ENCODE measurements at places on chromosomes 4 and X. TPM values are rescaled to one million over a fixed set of nuclear protein-coding genes. Genes with fewer than 3 reads are reported as not detected.

GRCh38 chr4:83510442-83510841, 25.5 kb upstream of the GPAT3 start:
- DNase-seq: no peak

- no peak for DNase-seq
Measured at GRCh38 chrX:68915778-68916177, 87.0 kb downstream of the EFNB1 start.

The IQSEC2 gene
- 22.3 TPM for total RNA-seq

- DNase-seq: no peak
Measured at GRCh38 chr4:123984886-123985285, 588.3 kb downstream of the SPRY1 start.

The RNF175 gene
- not detected for total RNA-seq

The DOK7 gene
- total RNA-seq: 8.0 TPM

DNA sequence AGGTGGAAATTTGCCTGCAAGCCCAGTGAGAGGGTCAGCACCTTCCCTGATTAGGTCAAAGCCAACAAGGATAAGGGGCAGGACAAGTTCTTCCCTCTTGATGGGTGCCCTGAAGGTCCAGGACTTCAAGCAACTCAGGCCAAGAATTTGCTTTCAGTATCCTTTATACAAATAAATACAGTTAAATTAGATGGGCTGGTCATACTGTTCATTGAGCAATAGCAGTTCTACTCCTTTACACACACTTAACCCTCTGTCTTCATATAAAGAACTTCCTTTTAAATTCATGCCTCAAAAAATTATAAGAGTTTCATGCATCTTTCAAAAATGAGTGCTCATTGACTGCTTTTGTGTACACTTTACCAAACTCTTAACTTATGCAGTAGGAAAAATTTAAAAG, 392.0 kb downstream of the SPRY1 start:
- DNase-seq: no peak

GRCh38 chrX:119763836-119764387, 5.5 kb downstream of the SOWAHD start:
- no peak for DNase-seq

- DNase-seq: no peak
Measured at GRCh38 chr4:83305187-83305586, 20.6 kb upstream of the COQ2 start.

DNA sequence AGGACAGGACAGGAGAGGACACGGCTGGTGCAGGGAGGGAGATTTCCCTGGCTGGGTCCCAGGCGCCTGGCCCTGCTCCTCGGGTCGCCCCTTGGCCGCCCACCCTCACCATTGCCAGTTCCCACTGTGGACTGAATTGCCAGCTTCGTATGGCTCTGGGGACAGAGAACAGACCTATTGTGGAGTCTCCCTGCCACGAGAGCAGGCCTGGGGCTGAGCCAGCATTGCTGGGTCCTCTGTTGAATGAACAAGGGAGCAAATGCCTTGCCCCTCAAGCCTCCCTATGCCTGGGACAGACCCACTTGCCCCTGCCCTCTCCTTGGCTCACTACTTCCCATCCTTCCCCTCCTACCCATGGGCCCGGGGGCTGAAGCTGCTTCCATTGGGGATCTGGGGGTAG, 4.3 kb downstream of the PLXNA3 start:
- no peak for DNase-seq

The EGFL6 gene
- 6.4 TPM for total RNA-seq

The TMPRSS11A gene
- total RNA-seq: 0.73 TPM

The COX7B2 gene
- total RNA-seq: not detected

DNA sequence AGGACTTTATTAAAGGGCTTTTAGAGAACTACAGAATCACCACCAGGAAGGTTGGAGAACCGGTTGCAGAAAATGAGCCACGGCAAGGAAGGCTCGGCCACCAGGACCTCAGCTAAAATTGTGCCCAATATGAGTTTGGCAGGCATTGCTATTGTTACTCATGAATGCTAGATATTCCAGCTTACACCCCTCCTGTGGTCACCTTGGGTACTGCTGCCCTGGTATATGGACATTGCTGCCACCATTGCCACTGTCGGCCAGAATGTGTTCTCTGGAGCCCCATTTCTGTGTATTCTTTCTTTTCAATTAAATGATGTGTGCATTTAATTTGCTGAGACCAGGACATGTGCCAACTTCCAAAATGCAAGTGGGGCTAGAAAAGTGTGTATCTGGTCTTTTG, 626.7 kb upstream of the BOD1L1 start:
- DNase-seq: peak; percentile 27

DNA sequence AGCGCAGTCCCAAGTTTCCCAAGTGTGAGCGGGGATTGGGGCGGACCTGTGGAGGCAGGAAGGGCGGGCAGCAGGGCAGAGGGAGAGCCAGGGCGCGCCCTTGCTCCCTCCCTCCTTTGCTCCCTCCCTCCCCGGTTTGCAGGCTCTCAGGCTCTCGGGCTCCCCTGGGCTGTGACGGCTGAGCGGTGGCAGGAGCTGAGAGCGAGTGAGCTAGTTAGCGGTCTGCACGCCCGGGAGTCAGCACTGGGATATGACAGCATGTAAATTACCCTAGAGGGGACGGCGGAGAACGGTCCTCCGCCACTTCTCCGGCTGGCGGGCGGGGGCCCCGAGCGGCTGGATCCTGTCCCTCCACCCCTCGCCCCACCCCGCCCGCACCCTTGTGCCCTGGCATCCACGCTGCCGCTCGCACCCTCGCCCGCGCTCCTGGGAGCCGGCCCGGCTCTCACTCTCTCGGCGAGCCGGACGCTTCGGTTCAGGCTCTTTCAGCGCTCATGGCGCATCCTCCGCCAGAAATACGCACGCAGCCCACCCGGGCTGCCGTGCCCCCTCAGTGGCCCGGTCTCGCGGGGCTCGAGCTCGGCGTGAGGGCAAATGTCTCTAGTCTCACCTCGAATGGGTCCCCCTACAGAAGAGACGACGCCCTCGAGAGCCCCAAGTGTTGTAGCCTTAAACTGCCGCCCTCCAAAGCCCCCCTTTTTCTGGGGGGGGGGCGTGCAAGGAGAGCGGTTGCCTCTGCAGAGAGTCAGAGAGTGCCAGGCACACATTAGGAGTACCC, at the start of gene TSC22D3:
TSC22D3 (minus strand) TSS at position 54 of the 778 bp plus-strand sequence. CDS start 368 bp downstream, outside the sequence.
- DNase-seq: peak; percentile 90

DNA sequence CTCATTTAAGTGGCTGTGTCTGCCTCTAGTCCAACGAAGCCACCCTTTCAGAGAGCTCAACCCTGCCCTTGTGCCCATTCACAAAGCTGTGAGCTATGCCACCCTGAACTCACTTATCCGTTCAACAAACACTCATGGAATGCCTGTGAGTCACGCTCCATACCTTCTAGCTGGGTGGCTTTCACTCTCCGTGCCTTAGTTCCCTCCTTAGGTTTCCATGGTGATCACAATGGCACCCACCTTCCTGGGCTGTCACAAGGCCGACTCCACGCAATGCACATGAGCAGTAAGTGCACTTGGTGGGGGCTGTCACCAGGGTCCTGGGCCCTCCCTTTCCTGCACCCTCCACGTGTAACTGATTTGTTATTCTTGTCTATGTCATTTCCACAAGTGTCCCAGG, 37.2 kb upstream of the PPP2R2C start:
- no peak for DNase-seq

The BTK gene
- 8.7 TPM for total RNA-seq

- no peak for DNase-seq
Measured at GRCh38 chrX:107324493-107325310, 118.3 kb downstream of the DNAAF6 start.

- no peak for DNase-seq
Measured at GRCh38 chr4:105992641-105993305, 97.5 kb downstream of the NPNT start.

DNA sequence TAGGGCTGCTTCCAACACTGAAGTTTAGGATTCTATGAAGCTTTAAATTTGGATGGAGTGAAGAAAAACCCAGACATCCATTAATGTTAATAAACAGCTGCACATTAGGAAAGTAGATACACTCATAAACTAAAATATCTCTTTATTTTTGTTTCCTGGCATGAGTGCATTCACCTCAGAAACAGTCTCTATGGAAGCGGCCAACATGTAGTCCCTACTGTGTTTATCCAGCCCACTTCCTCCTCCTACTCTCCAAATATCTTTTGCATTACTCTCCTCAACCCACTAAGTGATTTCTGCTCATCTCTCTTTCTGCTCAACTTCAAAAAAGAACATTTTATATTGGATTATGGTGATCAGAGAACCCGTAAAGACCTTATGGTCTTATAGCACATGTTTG, 180.3 kb upstream of the MXRA5 start:
- DNase-seq: no peak

The SATL1 gene
- not detected for total RNA-seq

DNA sequence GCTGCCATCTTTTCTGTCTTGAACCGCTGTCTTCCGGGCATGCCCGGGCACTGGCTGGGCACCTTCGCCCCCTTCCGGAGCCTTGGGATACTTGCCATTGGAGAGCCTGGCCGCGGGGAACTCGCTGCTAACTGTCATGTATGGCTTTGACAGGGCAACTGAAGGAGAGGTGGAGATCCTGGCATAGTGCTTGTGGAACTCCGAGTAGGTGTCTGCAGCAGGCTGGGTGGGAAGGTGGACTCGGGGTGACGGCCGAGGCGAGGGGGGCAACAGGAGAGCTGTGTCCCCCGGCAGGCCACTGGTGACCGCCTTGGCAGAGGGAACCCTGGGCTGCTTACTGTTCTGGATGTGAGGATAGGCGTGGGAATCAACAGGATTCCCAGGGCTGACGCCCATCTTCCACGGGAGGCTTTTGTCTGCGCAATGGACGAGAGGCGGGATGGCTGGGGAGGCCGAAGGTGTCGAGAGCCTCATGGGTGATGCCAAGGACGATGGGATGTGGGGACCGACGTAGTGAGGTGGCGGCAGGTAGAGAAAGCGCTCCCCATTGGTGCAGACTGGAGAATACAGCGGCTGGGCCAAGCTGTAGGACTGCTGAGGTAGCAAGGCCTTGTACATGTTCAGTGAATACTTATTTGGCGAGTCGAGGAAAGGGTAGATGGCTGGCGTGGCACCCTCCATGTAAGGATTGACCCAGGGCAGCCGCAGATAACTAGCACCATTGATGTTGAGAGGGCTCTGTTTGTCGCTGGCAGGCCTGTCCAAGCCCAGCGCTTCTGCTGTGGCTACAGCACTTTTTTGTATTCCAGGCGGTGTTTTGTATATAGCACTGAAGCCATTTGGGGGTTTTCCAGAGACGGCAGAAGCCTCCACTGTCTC, 23.4 kb downstream of the BCOR start:
- no peak for DNase-seq

GRCh38 chr4:47061435-47061834, 30.1 kb downstream of the GABRB1 start:
- DNase-seq: no peak

GRCh38 chrX:10811111-10811510, 190.7 kb upstream of the MID1 start:
- no peak for DNase-seq

GRCh38 chrX:17829566-17829965, 31.5 kb downstream of the RAI2 start:
- no peak for DNase-seq

- DNase-seq: peak; percentile 26
Measured at GRCh38 chr4:121034017-121034416, 38.3 kb downstream of the NDNF start.

The HGFAC gene
- total RNA-seq: not detected

GRCh38 chr4:90585961-90586360, 458.8 kb downstream of the CCSER1 start:
- no peak for DNase-seq

GRCh38 chr4:128812442-128813235, 3.1 kb downstream of the JADE1 start:
- DNase-seq: peak; percentile 86

DNA sequence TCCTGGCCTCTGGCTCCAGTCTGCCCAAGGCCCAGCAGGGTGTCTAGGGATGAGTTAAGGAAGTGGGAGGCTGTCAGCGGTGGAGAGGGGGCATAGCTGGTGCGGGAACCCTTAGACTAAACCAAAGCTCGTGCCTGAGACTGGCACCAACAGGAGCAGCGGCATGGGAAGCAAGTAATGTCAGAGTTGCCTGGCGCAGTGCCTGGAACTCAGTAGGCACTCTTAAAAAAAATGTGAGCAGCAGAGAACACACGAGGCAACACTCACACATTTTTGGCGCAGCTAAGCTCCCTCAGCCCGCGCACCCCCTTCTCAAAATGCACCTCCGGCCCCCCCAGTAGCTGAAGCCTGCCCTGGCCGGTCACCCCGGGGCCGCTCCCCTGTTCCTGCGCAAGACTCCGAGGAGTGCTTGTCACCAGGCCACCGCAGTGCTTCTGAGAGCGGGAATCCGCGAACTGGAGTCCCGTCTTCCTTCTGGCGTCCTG, 583 bp downstream of the GABRE start:
- no peak for DNase-seq

The CXCL8 gene
- 6.4 TPM for total RNA-seq

The GLRA2 gene
- not detected for total RNA-seq

DNA sequence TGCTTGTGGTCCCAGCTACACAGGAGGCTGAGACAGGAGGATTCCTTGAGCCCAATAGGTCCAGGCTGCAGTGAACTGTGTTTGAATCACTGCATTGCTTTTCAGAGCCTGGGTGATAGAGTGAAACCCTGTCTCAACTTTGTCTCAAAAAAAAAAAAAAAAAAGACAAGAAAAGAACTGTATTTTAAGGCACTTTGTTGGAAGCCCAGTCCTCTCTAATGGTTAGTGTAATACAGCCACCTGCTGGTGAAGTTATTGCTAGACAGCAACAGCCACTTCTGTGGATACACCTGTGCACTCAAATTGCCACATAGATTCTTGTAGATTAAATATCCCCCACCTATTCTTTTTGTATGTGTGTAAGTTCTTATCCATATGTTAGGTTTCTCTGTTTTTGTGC, 10.1 kb upstream of the FGG start:
- DNase-seq: no peak

DNA sequence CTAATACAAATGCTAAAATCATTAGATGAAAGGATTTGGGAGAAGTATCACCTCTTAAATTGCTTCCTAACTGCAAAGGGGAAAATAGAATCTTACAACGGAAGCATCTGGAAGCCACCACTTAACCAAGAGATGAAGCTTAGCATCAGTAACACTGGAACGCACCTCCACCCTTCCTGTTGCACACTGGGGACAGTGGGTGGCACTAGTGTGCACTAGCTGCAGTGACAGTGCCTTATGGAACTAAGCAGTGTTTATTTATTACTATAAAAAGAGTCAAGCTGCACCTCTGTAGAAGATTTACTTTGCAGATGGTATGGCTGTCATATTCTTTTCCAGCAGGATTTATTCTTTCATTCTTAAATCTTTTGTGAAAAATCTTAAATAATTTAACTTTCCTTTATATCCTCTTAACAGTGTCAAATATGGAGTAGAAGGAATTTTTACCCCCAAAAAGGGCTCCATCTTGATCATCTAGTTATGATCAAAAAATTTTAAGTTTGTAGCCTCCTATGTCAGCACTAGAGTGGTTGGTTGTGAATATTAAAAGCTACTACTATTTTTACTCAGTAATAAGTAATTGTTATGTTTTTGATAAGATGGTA, 76.7 kb downstream of the SCD5 start:
- DNase-seq: peak; percentile 39

DNA sequence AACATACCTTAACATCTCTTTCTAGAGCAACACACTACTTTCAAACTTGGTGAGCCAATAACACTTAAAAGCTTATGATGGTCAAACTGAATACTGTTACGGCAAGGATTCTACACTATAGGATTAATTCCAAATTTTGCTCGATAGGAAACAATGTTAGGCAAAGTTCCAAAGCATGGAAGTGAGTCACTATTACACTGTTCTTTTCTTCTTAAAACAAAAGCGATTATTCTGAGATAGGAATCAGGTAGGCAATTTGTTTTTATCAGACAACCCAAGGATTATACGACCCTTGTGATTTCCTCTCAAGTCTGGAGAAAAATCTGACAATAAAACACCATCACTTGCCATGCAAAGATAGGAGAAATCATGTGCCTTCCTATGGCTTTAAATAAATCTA, 81.5 kb downstream of the HUWE1 start:
- DNase-seq: no peak

- DNase-seq: no peak
Measured at GRCh38 chrX:123184866-123185276, 793 bp downstream of the GRIA3 start.
